NCI-H1417 (cell line): ENCODE measurements at places on chromosomes 3 and 15.

DNA sequence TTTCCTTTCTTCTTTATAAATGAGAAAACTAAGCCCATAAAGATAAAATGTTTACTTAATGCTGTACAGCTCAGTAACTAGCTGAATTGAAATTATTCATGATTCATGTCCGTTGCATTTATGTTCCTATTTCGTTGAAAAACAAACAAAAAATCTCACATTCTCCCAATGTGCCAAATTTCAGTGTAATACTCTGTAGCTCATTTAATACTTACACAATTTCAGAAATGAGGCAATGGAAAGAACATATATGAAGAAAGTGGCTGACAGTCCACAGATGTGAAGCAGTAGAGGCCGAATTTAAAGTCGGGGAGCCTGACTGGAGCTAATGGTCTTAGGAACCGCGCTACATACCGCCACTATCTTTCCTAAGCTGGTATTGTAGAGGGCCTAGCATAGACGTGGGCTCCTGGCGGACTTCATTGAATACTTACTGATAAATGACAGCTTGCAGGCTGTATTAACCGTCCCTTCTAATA, 651 bp downstream of the PLSCR2 start:
- DNase-seq: no peak

DNA sequence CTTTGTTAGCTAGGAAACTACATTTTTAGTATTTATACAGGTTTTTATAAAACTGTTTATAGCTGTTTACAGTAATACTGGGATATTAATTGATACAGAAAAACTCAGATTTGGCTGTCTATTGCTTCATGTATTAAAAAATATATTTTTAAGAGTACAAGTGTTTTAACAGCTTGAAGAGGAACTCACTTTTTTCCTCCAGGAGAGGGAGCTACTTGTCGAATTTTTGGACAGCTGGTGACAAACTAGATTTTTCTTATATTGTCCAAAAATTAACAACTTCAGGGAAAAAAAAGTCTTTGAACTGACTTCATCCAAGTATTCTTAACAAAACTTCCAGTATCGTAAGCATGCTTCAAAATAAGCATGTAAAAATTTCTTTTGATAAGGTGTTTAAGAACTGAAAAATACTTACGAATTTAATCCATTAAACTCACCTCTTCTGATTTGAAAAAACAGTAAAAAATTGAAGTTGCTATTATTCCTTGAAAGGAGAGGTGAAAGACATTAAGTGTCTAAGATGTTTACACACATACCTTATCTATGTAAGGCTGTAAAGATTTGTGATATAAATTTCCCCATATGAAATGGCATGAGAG, 4.0 kb downstream of the DIPK2A start:
- DNase-seq: peak; percentile 58

DNA sequence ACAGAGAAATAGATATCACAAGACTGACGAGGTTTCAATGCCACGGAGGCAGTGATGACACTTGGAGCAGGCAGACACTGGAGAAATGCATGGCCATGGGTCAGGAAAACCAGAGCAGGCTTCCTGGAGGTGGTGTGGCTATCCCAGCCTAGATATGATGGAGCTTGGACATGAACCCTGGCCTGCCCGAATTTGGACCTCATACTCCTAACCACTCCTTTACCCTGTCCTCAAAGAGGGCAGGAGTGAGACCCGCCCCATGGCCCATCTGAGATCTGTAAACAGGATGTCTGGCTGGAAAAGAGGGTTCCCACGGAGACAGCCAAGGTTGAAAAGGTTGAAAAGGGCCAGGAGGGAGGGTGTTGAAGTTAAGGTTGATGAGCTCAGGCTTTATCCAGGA, 31.0 kb downstream of the CPN2 start:
- no peak for DNase-seq

DNA sequence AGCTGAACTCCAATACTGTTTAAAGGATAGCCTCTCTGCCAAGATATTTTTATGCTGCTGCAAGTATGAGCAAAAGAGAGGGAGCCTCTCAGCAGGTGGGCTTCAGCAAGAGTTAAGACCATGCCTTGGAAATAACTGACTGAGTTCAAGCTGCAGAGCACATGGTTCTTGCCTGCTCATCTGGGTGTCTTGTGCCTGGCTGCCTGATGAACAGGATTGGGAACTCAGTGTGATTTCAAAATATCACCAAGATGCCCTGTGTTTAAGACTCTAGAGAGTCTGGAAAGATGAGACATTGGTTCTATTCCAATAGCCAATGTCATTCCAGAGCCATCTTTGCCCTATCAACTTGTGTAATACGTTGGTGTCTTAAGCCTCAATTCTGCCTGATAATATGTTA, 147.5 kb upstream of the VEPH1 start:
- DNase-seq: no peak

DNA sequence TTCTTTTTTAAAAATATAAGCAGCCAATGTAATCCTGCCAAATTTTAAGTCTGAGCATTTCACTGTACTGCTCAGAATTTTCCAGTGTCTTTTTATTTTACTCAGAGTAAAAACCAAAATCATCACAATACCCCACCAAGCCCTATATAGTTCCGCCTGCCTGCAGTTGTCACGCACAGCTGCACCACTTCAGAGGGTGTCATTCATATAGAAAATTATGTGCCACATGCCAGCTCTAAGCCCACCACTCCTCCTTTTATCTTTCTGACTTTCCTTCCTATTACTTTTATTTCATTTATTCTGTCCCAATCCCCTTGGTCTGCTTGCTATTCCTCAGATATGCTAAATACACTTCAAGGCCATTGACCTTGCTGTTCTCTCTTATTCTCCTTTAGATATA, 233.1 kb upstream of the DPPA4 start:
- no peak for DNase-seq

DNA sequence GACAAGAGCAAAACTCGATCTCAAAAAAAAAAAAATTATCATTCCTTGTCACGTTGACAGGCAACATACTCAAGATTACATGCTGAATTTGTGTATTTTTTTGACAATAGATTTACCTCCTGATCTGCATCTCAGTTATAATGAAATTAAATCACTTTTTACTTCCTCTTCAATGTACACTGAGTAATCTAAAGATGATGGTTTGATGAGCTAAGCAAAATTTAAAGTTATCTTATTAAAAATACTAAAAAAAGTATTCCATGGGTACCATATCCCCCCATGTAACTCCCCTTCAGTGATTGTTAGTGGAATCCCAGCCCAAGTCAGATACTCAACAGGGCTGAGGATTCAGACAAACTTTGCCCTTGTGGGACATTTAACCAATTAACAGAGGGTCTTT, 463.2 kb downstream of the OCA2 start:
- no peak for DNase-seq

- DNase-seq: peak; percentile 37
Measured at GRCh38 chr3:150169330-150169940, 198.7 kb upstream of the PFN2 start.

GRCh38 chr3:69160107-69160506, 37.7 kb upstream of the LMOD3 start:
- DNase-seq: no peak

DNA sequence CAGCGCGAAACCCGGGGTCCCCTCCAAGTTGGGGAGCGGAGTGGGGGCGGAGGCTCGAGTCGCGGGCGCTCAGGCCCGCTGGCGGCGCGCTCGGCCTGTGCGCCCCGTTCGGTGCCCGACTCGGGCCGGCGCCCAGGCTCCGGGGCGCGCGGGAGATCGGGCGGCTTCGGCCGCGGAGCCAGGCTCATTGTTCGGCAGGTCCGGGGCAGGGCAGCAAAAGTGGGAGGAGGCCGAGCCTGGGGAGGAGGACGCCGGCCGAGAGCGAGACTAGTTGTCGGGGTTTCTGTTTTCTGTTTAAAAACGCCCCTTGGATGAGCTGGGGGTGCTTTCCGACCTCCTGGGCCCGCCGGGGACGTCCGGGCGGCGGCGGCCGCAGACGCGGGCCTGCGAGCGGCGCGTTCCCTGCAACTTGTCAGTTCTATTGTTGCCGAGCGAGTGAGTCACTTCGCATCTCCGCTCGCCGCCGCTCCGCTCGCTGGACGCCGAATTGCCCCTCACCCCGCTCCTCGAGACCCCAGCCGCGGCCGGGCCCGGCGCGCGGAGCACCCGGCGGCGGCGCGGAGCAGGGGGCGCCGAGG, 676 bp downstream of the TCF12 start:
- DNase-seq: peak; percentile 83

GRCh38 chr3:58299839-58300516, 6.1 kb upstream of the RPP14 start:
- DNase-seq: peak; percentile 37

GRCh38 chr3:107373896-107374295, 3.3 kb upstream of the CCDC54 start:
- no peak for DNase-seq

DNA sequence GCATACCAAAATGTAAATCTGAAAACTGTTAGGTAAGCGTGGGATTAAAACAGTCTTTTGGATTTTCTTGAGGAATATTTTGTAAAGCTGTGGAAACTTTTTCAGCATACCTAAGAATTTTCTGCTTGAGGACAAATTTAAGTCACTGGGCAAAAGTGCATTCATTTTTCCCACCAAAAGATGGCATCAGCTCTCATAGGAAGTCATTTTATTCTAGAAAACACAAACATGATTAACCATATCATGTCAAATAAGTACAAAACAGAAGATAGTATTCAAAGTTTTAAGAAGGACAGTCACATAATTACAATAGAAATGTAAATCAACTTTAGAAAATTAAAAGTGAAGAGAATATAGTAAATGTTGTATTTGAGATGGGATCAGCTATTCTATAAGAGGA, 63.5 kb downstream of the SLC49A4 start:
- no peak for DNase-seq

DNA sequence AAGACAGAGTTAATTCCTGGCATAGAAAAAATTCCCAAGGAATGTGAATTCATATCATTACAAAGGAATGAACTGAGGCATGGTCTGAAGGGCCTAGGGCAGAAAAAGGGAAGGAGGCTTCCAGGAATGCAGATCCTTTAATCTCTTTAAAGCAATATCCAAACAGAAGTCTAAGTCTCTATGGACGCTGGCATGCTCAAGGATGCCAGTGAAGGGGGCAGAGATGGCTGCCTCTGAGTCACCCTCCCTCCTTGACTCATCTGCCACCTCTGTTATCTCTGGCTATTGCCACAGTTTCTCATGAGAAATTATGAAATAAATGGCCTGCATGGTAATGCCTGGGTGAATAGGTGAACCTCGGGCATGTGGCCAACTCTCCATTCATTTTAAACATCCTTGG, 96.3 kb upstream of the BCL6 start:
- DNase-seq: no peak

- DNase-seq: peak; percentile 51
Measured at GRCh38 chr3:33877187-33877586, 78.8 kb downstream of the PDCD6IP start.

DNA sequence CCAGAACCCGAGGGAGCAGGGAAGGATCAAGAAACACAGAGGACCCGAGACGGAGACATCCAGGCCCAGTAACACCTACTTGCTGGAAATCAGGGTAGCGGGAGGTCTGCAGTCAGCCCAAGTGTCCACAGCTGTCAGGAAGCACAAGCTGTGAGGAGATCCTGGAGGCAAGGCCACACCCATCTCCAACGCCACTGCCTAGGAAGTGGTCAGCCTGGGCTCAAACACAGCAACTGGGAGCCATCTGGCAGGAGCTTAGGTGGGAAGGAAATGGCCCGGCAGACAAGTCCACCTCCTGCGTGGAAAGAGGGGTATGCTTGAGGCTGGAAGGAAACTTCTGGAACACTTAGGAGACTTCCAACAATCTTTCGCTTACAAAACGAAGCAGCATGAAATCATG, 407.1 kb downstream of the VPS13C start:
- DNase-seq: peak; percentile 8

GRCh38 chr15:81560405-81560804, 186.4 kb upstream of the TMC3 start:
- DNase-seq: no peak

DNA sequence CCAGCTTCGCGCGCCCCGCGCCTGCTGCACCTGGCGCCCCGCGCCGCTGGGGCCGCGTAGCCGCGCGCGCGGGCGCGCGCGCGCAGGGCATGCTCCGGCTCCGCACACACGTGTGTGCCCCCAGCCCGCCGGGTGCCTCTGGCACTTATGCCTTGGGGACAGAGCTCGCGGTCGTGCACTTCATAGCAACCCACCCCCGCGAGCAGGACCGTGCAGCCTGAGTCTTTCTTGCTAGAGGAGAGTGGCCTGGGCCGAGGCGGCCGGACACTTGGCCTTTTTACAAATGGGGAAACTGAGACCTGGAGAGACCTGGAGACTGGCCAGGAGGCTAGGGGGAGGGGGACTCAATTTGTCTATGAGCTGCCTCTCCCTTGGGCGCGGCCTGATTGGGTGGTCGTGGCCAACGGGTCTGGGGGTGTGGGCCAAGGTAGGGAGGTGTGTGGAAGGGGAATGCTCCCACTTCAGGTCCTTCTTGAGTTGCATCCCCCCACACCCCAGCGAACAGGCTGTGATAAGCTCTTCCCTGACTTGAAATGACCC, 562 bp downstream of the NBEAL2 start:
- DNase-seq: no peak

DNA sequence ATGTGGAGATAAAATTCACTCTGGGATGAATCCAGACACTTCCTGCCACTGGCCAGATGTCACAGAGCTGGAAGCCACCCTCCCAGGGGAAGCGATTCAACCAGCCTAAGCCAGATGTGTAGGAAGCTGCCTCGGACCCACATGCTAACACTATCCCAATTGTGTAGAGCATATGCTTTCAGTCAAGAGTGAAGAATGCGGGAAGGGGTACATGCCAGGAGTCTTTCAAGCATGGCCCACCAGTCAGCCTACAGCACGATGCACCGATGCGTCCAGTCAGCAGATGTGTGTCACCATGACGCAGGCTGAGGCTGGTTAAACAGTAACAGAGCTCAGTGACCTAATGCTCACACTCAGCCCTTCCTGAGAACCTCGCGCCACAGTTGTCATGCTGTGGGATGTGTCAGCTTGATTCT, 38.8 kb upstream of the BNC1 start:
- no peak for DNase-seq

GRCh38 chr15:52252781-52253180, 42.8 kb downstream of the MYO5C start:
- DNase-seq: no peak

- no peak for DNase-seq
Measured at GRCh38 chr3:65279225-65279782, 591.5 kb upstream of the ADAMTS9 start.

DNA sequence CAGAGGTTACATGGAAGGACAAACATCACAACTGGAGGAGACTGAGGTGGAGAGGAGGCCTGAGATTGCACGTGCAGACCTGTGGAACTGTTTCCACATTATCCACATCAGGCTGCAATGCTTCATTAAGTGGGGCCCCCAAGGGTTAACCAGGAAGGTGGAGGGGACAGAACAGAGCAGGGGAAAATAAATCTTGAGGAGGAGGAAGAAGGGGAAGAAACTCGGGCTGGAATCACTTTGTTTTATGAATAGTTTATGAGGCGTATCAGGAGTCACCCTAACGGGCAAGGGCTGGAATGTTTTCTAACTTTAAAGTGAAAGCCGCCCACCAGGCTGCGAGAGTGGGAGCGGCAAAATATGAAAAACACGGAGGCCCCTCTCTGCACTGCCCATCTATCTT, 154.9 kb downstream of the WNT5A start:
- no peak for DNase-seq
